ENCODE measurements at places on chromosomes 7 and 10. TPM values are rescaled to one million over a fixed set of nuclear protein-coding genes. Genes with fewer than 3 reads are reported as not detected.
A peak's percentile ranks its signal among the peaks of the same experiment; 100 is the strongest.

DNA sequence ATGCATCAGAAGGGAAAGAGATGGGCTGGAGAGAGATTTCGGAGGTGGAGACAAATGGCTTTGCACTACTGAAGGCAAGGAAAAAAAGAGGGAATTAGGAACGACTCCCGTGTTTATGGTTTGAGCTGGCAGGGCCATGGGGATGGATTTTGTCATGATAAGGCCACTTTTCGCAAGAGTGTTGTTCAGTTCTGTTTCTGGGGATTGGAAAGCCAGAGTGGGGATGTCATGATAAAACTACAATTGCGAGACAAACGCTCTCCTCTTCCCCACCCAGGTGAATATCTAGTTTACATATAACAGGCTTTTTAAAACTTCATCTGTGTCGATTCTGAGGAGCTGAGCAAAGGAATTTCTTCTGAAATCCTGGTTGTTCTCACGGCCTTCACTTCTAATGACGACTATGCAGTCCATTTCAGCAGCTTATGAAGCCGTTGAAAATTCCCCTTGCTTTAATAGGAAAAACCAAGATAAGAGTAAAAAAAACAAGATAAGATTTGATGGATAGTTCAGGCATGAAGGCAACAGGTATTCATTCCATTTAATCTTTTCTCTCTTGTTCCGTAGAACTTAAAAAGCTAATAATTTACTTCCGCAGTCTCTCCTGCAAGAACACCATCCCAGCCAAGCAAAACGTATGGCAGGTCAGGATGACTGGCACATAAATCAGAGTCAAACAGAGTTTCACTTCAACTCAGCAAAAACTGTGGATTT is 245.6 kb upstream of the PITRM1 start:
- no peaks in the 10 kb centered on the region for H3K36me3 ChIP-seq
- no peak overlapping the region for H3K4me3 ChIP-seq
- DNase-seq = no peak
- H3K4me1 ChIP-seq = peaks cover 5% of the 10 kb centered on the region

DNA sequence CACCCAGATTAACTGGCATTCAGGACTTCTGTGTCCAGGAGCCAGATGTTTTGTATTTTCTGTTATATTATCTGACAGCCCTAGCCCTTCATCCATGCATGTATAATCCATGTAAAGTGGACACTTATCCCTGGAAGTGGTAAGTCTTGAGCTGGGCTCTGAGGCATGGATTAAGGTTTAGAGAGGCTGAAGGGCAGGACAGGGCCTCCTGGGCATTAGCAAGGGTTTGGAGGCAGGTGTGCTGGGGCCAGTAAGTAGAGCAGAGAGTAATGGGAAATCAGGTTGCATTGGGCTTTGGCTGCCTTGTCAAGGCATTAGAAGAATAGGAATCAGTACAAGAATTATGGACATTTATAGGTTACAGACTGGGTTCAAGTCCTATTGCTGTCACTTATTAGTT is 138.0 kb downstream of the DYNC1I1 start:
- peaks cover 3% of the 10 kb centered on the region for H3K27me3 ChIP-seq
- DNase-seq = no peak
- no peak overlapping the region for H3K27ac ChIP-seq
- H3K4me1 ChIP-seq = no peaks in the 10 kb centered on the region
- H3K36me3 ChIP-seq = no peaks in the 10 kb centered on the region

GRCh38 chr10:72487116-72487515 is 132.4 kb upstream of the DNAJB12 start:
- H3K36me3 ChIP-seq = no peaks in the 10 kb centered on the region
- no peaks in the 10 kb centered on the region for H3K27me3 ChIP-seq
- H3K27ac ChIP-seq = no peak overlapping the region
- H3K4me3 ChIP-seq = no peak overlapping the region
- no peak for DNase-seq
- no peaks in the 10 kb centered on the region for H3K4me1 ChIP-seq

GRCh38 chr10:99853655-99854054 is 71.2 kb downstream of the ABCC2 start:
- peaks cover 8% of the 10 kb centered on the region for H3K4me1 ChIP-seq
- H3K4me3 ChIP-seq = no peak overlapping the region
- no peak for DNase-seq
- H3K27ac ChIP-seq = no peak overlapping the region
- H3K36me3 ChIP-seq = no peaks in the 10 kb centered on the region
- H3K27me3 ChIP-seq = no peaks in the 10 kb centered on the region

DNA sequence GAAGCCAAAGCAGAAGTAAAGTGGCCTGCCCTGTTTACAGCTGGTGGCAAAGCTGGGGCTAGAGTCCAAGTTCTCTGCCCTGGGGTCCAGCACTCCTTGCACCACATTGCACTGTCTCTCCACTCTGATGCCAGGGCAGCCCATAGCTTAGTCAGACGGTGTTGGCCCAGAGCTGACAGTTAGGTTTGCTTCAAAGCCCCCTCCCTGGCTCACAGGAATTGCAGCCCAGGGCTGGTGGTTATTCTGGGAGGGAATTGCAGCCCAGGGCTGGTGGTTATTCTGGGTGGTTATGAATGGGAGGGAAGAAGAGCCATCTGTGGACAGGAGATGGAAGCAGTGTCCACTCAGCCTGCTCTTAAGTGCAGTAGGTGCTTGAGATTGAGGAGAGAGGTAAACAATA is 88.9 kb downstream of the SCRN1 start:
- H3K4me3 ChIP-seq = no peak overlapping the region
- H3K36me3 ChIP-seq = no peaks in the 10 kb centered on the region
- H3K27me3 ChIP-seq = no peaks in the 10 kb centered on the region
- DNase-seq = no peak
- no peaks in the 10 kb centered on the region for H3K4me1 ChIP-seq
- no peak overlapping the region for H3K27ac ChIP-seq

NPC1L1 gene
- total RNA-seq = not detected

DNA sequence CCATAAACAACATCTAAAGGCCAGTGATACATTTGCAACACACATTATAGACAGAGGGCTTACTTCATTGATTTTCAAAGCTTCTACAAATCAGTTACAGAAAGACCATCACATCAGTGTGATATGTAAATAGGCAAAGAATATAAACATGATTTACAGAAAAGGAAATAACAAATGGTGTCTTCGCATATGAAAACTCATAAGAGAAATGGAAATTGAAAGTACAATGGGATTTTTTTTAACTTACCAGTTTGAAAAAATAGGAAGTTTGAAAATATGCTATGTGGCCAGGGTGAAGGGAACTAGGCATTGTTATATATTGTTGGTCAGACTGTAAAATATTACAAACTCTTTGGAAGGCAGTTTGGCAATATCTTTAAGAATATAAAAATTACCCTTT is 27.3 kb downstream of the SEC23IP start:
- H3K4me1 ChIP-seq = no peaks in the 10 kb centered on the region
- DNase-seq = no peak
- no peak overlapping the region for H3K27ac ChIP-seq
- no peak overlapping the region for H3K4me3 ChIP-seq
- H3K27me3 ChIP-seq = no peaks in the 10 kb centered on the region

CCDC172 gene
- total RNA-seq = not detected

- H3K4me1 ChIP-seq = peaks cover 8% of the 10 kb centered on the region
- no peaks in the 10 kb centered on the region for H3K36me3 ChIP-seq
- DNase-seq = no peak
- no peak overlapping the region for H3K27ac ChIP-seq
- H3K4me3 ChIP-seq = no peak overlapping the region
Measured at GRCh38 chr10:132021046-132021445, 39.3 kb upstream of the BNIP3 start.

DNA sequence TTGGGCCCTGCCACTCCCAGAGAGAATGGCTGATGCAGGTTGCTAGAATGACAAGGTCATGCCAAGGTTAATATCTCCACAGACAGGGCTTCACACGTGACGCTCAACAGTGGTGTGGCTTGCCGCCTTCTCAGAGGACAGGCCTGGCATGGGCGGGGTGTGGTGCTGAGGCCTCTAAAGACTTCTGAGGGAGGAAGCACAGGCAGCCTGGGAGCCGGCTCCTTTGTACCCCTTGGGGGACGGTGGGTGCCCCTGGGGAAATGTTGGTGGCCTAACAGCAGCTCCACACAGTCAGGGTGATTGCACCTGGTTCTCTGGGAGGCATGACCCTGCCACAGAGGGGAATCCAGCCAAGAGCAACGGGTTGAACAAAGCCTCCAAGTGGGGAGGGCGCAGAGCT is 115.1 kb downstream of the PKD1L1 start:
- no peaks in the 10 kb centered on the region for H3K4me1 ChIP-seq
- no peak for DNase-seq
- H3K27ac ChIP-seq = no peak overlapping the region
- no peaks in the 10 kb centered on the region for H3K27me3 ChIP-seq
- no peak overlapping the region for H3K4me3 ChIP-seq

GRCh38 chr7:108282427-108282996 is 152.4 kb upstream of the LAMB4 start:
- H3K27ac ChIP-seq = no peak overlapping the region
- no peak for DNase-seq
- H3K4me3 ChIP-seq = no peak overlapping the region
- H3K27me3 ChIP-seq = no peaks in the 10 kb centered on the region
- H3K36me3 ChIP-seq = no peaks in the 10 kb centered on the region

DNA sequence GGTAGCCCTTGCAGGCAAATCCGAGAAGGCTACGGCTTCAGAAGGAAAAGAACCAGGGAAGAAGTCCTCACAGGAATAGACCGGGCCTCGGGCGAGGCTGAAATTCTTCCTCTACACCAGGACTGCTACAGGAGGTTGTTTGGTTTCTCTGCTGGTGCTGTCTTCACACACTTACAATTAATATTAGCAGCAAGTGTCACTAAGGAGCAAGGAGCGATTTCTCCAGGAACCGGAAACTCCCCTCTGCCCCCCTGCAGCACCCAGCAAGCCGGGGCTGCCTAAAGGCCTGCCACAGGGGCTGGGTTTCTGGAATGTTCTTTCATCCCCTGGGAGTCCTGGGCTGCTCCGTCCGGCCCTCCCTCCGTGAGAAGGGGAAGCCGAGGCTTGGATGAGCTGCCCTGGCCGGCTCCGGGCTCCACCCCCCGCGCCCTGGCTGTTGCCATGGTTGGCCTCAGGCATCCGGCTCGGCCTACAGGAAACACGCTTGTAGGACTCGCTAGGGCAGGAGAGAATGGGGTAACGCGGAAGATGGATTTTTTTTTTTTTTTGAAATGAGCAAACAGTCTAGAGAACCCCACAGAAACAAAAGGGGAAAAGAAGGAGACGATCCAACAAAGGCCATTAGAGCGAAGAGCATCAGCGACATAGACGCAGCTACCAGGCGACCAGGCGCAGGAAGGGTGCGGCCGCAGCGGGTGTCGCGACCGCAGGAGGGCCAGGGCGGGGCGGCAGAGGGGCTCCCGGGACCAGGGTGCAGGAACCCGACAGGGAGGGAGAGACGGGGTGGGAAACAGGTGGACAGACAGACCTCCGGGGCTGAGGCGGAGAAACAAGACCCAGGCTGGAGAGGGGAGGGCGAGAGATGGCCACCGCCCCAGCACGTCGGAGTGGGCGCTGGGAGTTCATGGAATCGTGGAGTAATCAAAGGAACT is 33.0 kb downstream of the EN2 start:
- peaks cover 73% of the 10 kb centered on the region for H3K27me3 ChIP-seq
- peak; percentile 42 for DNase-seq
- peaks cover 7% of the 10 kb centered on the region for H3K4me1 ChIP-seq
- peak overlapping the region; percentile 41 for H3K27ac ChIP-seq

DNA sequence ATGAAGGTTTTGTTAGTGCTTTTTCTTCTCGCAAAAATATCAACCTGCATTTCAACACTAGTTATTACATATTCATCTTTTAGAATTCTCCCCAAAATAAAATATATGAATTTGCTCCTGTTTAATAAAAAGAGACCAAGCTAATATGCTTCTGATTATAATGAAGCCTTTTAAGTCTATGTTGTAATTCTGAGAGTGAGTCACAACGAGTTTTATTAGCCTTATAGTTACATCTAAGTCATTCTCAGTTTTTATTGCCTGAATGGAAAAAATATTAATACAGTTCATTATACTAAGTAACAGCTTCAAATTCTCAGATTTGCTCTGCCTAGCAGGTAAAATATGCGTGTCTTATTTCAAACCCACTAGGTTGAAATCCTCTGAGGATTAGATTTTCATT is 152.4 kb upstream of the CELF2 start:
- no peak overlapping the region for H3K27ac ChIP-seq
- no peaks in the 10 kb centered on the region for H3K4me1 ChIP-seq
- no peaks in the 10 kb centered on the region for H3K27me3 ChIP-seq
- no peak overlapping the region for H3K4me3 ChIP-seq
- H3K36me3 ChIP-seq = no peaks in the 10 kb centered on the region
- no peak for DNase-seq
